ENCODE measurements at places on chromosomes 2 and 18. TPM values are rescaled to one million over a fixed set of nuclear protein-coding genes. Genes with fewer than 3 reads are reported as not detected.

IDH1 gene
- total RNA-seq: 79.7 TPM

- DNase-seq: no peak
These were observed 419.0 kb downstream of the NUP35 start for GRCh38 chr2:183543222-183543621.

- no peak for DNase-seq
These were observed 4.3 kb downstream of the CASP8 start for GRCh38 chr2:201264472-201265173.

- DNase-seq: no peak
These were observed 117.7 kb upstream of the RAB6C start for GRCh38 chr2:129861666-129862288.

GRCh38 chr18:4353853-4354418, 101.2 kb downstream of the DLGAP1 start:
- DNase-seq: no peak

GRCh38 chr2:7281231-7282201, 364.3 kb downstream of the RNF144A start:
- DNase-seq: no peak

DNA sequence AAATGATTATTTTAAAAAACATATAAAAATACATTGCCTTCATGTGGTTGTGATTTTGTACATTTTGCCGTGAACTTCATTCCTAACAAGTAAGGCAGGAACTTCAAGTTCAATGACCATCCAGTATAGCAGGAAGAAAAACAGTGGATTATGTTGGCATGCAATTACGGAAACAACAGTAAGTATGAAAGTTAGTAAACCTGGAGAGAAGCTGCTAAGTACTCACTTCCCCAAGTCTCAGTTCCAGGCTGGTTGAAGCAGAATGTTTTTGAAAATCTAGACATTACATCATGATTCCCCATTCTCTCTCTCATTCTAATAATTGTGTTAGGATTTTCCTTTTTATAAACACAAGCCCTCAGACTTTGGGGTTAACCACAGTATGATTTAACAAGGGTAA, 987.1 kb upstream of the KLHL29 start:
- DNase-seq: no peak

CYRIA gene
- 1.00 TPM for total RNA-seq

DNA sequence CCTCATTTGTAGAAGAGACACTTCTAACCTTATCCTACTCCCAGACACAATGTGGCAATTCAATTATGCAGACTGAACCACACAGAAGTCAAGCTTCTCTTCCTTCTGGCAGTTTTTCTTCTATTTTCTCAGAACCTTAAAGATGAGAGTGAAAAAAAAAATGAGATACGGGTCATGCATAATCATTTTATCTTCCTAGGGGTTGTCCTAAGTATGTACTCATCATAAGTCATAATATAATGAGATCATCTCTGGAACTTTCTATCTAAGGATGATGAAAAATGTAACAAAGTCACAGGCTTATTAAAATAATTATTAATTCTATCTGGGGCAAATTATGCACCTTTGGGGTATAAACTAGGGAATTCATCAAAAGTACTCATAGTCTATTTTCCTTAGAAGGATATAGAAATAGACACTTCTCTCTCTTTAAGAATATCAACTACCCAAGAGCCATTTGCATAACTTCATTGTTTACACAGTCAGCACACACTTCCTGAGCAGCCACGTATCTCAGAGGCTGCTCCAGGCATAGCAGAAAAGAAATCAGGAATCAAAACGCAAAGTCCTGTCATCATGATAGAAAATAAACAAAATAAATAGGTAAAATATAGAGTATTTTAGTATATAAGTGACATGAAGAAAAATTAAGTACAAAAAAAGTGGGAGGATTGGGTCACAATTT, 345.9 kb upstream of the SPHKAP start:
- no peak for DNase-seq

- no peak for DNase-seq
These were observed 391.1 kb downstream of the DCC start for GRCh38 chr18:52730972-52731619.

DNA sequence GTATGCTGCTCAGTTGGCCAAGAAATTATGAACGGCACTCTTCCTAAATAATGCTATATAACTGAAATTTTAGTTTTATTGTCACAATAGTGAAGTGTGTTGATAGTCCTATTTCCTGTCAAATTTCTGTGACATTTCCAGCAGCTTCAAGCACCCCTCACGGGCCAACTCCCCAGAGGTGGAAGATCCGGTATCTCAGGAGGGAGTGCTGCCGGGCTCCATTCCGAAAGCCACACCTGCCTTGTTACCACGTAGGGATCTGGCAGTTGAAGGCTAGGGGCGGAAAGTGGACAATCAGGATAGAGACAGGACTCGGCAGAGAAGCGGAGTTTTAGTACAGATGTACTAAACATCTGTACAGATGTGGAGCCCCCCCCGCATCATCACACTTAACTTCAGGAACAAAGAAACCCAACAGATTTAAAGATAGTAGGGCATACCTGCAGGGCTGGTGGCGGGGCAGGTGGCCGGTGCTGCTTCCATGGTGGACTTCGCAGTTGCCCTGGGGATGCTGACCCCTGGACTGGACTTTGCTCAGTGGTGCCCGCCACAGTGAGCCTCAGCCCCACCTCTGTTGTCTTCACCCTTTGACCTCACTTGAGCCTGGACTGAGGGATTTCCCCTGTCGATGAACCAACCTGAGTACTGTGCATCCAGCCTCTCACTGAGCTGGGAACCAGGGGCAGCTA, 22.3 kb downstream of the ASAP2 start:
- DNase-seq: no peak

TEKT4 gene
- not detected for total RNA-seq
